Cortex of kidney (tissue), 1 donor: ENCODE measurements at places on chromosomes 12 and 14.

DNA sequence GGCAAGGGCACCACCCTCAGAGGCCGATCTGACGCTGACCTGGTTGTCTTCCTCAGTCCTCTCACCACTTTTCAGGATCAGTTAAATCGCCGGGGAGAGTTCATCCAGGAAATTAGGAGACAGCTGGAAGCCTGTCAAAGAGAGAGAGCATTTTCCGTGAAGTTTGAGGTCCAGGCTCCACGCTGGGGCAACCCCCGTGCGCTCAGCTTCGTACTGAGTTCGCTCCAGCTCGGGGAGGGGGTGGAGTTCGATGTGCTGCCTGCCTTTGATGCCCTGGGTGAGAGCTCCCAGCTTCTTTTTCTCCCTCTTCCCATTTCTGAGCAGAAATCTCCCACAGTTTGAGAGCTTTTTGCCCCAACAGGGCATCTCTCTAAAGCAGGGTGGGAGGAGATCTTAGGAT is 1.8 kb downstream of the OAS1 start:
- no peak for DNase-seq

DNA sequence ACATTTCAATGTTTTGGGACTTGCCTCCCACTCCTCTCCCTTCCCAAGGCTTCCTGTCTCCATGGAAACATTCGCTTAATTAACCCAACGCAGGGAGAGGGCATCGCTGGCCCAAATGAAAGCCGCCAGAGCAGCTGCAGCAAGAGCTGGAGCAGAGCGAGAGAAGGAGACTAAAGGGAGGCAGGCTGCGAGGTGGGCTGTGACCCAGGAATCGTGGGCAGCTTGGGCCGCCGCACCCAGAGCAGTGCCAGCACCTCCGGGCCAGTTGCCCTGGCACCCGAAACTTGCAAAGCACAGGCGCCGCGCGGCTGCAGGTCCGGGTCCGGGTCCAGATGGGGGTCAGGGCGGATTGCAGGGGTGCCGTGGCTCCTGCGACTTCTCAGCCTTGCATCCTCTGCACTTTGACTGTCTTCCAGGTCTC is 43.5 kb upstream of the PTPRQ start:
- DNase-seq, result no peak

DNA sequence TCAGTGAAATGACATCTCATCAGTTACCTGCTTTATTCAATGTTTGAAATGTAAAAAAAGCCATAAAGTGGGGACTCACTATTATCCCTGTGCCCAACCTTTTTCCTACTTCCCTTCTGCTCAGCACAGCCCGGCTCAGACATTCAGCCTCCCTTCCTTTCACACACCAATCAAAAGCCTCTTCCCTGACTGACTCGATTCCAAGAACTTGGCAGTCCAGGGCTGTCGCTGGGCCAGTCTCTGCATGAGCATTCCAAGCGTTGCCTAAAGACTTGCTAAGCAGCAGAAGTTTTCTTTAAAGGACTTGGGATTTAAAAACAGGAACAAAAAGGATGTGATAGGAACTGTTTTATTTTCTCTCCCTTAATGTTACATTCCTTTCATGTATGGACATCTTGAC is 22.7 kb downstream of the ITPR2 start:
- DNase-seq, result no peak

DNA sequence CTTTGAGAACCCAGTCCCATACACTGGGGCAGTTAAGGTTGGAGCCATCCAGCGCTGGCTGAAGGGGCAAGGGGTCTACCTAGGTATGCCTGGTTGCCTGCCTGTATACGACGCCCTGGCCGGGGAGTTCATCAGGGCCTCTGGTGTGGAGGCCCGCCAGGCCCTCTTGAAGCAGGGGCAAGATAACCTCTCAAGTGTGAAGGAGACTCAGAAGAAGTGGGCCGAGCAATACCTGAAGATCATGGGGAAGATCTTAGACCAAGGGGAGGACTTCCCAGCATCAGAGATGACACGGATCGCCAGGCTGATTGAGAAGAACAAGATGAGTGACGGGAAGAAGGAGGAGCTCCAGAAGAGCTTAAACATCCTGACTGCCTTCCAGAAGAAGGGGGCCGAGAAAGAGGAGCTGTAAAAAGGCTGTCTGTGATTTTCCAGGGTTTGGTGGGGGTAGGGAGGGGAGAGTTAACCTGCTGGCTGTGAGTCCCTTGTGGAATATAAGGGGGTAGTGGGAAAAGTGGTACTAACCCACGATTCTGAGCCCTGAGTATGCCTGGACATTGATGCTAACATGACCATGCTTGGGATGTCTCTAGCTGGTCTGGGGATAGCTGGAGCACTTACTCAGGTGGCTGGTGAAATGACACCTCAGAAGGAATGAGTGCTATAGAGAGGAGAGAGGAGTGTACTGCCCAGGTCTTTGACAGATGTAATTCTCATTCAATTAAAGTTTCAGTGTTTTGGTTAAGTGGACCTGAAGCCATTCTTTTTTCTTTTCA is 9.2 kb downstream of the ERP29 start:
- no peak for DNase-seq

- no peak for DNase-seq
These were observed 57.9 kb downstream of the RFLNA start for GRCh38 chr12:124352839-124353238.

DNA sequence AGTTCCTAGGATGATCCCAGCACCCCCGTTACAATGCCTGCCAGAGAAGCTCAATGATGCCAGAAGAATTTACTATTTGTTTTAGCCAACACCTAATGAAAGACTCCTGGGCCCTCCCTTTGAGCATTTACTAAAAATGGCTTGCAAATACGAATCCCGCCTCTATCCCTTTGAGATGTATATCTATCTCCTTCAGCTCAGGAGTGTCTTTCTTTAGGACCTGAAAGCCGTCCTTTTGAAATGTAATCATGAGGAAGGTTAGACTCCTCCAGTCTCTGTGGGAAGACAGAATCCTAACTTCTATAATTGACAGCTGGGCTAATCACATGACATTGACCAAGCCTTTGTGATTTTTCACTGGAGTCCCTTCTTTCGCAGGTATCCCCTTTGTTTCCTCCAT is 19.2 kb upstream of the DYNC1H1 start:
- DNase-seq, result no peak

GRCh38 chr14:103704708-103705107 is 10.5 kb downstream of the XRCC3 start:
- DNase-seq, result no peak

DNA sequence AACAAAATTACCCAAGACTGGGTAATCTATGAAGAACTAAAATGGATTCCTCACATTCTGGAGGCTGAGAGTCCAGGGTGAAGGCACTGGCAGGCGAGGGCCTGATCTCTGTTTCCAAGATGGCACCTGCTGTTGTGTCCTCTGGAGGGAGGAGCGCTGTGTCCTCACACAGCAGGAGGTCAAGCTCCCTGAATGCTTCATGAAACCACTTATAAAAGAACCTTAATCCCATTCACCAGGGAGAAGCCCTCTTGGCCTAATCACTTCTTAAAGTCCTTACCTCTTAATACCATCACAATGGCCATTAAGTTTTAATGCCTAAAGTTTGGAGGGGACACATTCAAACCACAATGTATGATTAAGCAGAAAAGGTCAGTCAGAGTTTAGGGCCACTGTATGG is 172.4 kb downstream of the EMP1 start:
- no peak for DNase-seq

DNA sequence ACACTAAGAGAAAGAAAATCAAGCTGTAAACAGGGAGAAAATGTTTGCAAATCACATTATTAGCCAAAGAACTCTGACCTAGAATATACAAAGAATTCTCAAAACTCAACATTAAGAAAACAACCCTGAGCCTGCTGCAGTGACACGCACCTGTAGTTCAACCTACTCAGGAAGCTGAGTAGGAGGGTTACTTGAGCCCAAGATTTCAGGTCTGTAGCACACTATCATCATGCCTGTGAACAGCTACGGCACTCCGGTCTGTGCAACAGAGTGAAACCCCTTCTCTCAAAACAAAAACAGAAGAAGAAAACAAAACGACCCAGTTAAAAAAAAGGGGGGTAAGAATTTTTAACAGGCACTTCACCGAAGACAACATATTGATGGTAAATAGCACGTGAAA is 20.8 kb downstream of the SAV1 start:
- DNase-seq, result no peak

DNA sequence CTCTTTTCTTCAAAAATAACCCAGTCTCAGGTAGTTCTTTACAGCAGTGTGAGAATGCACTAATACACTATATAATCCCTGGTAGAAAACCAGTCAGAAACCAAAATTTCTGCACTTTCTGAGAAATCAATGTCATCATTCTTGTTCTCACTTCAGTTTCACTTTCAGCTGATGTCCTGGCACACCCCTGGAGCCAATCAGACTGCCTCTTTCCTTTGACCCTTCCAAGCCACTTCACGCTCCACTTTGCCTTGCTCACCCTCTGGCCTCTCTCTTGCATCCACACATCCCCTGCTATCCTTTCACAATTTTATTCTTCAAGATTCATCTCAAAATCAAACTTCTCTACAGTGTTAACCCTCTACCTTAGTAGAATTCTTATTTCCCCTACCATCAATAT is 181.1 kb downstream of the ASCL1 start:
- DNase-seq, result no peak

DNA sequence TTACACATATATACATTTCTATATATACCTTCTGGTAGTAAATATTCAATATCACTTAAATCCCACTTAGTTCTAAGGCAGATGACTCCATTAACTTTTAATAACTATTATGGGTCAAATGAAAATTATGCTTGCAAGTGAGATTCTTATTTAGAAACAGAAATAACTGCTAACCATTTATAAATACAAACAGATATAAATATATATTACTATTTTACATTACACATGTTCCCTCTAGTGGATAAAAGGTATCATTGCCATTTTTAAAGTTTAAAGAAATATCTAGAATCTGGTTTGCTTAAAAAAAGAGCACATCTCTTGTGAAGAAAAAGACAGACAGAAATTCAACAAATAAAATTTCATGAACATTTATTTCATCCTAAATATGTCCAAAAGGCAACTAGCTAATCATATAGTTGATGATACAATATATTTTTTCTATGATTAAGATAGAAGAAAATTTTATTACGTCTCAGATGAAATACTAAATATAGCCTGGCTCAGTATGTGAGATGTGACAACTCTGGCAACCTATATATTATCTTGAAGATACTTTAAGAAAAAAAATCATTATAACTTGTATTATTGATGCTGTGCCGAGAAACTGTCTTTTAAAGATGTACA is 11.7 kb upstream of the RAD51AP1 start:
- no peak for DNase-seq

- DNase-seq, result no peak
These were observed 82.2 kb downstream of the PLEKHG7 start for GRCh38 chr12:92784797-92785562.

DNA sequence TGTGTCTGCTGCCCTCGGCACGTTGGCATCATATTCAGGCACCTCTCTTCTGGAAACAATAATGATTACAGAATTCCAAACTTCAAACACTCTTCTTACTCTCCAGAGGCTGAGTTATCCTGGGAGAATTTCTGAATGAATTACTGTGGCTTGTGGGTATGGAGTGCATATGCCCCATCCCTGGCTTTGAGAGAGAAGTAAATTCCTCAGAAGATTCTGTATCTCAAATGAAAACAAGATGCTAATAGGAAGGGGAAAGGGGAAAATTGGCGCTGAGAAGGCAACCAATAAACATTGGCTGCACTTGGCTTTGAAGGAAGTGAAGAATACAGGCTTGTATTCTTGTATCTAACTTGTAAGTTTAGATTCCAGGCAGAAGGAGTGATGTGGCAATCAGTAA is 132.0 kb upstream of the NOVA1 start:
- no peak for DNase-seq

GRCh38 chr14:90697132-90697531 is 119.1 kb downstream of the TTC7B start:
- no peak for DNase-seq

GRCh38 chr12:53941750-53942149 is 3.1 kb downstream of the HOXC13 start:
- DNase-seq, result no peak

DNA sequence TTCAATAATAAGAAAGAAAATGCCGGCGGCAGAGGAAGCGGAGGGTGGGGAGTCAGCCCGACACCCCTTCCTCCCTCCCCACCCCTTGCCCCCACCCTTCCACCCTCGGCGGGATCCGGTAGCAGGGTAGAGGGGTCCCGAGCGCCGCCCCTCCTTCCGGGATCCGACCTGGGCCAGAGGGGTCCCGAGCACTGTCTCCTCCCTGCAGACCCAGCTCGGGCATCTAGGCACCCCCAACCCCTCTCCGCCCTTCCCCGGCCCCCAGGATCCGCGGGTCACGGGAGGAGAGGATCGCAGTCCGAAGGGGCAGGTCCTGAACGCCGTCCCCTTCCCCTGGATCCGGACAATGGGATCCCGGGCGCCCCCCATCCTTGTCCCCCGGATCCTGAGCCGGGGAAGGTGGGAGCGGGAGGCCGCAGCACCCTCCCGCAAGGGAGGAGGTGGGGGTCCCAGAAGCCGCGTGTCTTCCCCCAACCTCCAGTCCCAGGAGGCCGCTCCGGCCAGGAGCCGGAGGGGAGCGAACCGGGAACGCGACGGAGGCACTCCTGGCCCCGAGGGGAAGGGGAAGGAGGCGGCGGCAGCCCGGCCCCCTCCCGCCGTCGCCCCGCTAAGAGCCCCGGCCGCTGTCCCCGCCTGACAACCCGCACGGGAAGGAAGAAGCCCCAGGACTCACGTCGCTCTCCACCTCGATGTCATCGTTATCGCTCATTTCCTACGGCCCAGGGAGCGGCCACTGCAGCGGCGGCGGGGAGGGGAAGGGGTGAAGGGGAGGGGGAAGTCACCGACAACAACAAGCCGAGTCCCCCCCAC is 481 bp downstream of the MAX start:
- no peak for DNase-seq

GRCh38 chr12:71108355-71108754 is 49.4 kb downstream of the TSPAN8 start:
- no peak for DNase-seq

DNA sequence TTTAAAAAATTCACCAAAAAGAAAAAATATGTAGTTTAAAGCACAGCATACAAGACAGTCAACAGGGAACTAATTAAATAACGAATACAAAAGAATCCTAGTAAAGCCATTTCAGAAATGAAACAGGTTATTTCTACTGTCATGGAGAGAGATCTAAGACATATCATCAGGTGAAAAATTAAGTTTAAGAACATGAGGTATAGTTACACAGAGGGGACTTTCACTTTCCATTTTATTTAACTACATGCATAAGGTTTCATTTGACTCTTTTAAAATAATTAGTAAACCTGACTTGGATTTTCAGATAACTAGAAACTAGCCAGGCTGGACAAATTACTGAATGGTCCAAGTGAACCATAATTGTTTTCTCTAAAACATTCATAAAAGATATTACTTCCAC is 11.3 kb downstream of the SEC23A start:
- no peak for DNase-seq
